SJSA1 (cell line): ENCODE measurements at places on chromosomes 5 and 9.

- DNase-seq, result no peak
Observed at GRCh38 chr5:111972080-111972479, 215.1 kb upstream of the NREP start.

- no peak for DNase-seq
Observed at GRCh38 chr9:127014216-127014909, 99.8 kb downstream of the RALGPS1 start.

DNA sequence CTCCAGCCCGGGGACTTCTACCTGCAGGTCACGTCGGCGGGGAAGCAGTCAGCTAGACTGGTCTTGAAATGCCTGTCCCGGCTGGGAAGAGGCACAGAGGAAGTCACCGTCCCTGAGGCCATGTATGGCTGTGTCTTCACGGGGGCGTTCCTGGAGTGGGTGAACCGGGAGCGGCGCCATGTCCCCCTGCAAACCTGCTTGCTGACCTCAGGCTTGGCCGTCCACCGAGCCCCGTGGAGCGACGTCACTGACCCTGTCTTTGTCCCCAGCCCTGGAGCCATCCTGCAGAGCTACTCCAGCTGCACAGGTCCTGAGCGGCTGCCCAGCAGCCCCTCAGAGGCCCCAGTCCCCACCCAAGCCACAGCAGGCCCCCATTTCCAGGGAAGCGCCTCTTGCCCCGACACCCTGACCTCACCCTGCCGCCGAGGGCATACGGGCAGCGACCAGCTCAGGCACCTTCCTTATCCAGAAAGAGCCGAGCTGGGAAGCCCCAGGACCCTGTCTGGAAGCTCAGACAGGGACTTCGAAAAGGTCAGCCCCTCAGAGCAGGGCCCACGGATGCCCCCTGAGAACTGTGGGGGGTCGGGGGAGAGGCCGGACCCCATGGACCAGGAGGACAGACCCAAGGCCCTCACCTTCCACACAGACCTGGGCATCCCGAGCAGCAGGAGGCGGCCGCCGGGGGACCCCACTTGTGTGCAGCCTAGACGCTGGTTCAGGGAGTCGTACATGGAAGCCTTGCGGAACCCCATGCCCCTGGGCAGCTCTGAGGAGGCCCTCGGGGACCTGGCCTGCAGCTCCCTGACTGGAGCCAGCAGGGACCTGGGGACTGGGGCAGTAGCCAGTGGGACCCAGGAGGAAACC is 47.8 kb downstream of the PLEKHG4B start:
- no peak for DNase-seq

DNA sequence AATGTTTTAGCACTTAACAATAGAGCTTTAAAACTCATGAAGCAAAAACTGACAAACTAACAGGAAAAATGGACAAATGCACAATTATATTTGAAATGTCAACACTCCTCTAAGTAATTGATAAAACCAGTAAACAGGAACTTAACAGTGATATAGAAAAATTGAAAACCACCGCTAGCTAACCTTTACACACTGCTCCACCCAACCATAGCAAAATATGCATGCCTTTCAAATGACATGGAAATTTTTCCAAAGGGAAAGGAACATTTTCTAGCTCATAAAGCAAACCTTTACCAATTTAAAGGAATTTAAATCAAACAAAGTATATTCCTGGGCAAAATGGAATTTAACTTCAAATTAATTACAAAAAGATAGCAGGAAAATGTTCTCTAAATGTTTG is 109.2 kb downstream of the ADAMTS19 start:
- no peak for DNase-seq

GRCh38 chr5:68287631-68287975 is 72.0 kb downstream of the PIK3R1 start:
- DNase-seq, result no peak

DNA sequence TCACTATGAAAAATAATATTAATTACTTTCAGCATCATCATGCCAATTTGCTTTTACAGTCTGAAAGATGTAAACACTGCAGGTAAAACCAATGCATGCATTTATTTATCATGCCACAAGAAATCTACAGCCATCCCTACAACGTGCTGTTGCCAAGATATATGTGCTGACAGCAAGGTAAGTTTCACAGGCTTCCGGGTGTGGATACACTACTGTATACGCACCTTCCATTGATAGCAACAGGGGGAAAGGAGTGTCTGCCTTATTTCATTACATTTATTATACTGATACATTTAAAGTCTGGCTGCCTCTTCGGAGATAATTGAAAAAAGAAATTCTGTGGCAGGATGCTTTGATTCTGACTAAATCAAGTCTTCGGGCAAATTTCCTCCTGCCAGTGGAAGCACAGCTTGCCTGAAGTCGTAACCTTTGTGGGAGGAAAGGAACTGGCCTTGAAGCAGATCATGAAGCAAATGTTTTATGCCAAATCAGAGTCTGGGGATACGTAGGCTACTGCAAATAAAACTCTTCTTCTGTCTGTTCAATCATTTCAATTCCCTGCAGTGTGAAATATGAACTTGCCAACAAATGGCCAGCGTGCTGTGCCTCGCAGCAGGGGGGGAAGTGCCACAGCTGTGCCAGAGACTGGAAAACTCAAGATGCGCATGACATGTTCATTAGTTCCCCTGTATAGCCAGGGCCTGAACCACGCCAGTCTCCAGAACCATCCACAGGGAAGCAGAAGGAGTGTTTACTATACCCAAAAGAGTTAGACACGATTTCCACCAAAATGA is 268.1 kb downstream of the EFNA5 start:
- no peak for DNase-seq

GRCh38 chr9:127930231-127931091 is at the start of gene PIP5KL1:
PIP5KL1 (minus strand) TSS chr9:127930777; CDS start chr9:127930752, 25 bp downstream.
- peak; percentile 81 for DNase-seq
